T-helper 17 cell (primary cell): ENCODE measurements at places on chromosomes 11 and 22.

DNA sequence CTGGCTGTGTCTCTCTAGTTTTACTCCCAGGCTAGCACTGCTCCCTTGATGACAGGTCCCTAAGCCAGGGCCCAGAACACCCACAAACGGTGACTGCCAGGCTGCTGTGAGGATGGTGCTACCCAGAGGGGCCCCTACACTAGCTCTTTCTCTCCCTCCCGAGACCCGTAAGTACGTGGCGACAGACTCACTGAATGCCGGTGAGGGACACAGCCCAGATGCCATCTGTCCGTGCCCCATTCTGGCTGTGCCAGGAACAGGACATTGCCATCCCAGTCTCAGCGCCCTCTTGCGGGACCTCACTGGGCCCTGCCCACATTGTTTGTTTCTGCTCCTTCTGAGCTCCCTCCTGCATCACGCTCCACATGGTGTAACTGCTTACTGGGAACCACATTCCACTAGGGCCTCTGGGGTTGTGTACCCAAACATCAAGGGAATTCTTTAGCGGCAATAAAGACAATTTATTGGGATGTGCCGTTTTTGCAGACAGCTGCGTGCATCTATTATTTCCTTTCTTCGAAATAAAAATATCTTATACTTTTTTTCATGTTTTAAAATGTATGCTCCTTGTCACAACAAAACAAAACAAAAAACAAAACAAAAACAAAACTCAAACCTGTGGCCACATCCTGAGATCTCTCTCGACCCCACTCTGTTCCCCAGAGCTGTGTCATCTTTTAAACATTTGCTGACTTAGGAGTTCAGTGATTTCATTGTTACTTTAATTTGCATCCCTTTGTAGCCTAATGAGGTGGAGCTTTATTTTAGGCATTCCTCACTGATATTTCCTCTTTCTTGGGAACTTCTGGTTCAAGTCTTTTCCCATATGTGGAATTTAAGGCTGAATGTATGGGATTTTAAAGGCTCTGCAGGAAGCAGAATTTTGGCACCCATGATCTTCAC, 4.4 kb upstream of the TPCN2 start:
- DNase-seq: no peak

DNA sequence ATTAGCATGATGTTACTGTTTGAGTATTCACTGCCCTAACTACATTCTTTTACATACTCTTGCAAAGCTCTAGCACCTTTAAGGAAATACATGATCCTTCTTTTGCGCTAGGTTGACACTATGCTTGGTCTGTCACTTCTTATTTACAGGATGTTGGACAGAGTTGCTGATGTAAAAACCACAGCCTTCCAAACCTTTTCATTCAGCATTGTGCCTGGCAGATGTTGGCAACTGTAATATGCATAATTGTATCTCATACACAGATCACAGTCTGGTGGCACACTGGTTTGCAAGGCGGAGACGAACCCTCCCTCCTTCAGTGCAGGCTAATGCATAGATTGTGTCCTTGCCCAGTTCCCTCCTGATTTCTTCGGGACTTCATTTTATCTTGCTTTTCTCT, 224.1 kb downstream of the SNX19 start:
- no peak for DNase-seq

- DNase-seq: peak; percentile 57
Observed at GRCh38 chr11:66883016-66883965, 26.4 kb downstream of the LRFN4 start.

DNA sequence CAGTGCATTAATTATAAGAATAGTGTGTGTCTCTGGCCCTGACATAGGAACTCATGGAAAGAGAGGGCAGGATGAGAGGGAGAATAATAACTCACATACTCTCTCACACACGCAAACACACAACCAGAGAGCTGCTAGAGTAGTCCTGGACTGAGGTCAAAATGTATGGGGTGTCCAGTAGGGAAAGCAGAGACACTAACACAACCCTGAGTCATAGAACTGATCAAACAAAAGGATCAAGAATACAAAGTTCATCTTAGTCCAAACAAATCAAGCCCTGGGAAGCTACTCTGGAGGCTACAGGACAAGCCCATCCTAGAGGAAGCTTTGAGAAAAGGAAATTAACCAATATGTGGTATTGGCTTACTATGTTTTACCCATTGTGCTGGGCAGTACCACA, 178.5 kb upstream of the GUCY1A2 start:
- no peak for DNase-seq

GRCh38 chr11:13940907-13941256, 21.6 kb upstream of the SPON1 start:
- DNase-seq: no peak

DNA sequence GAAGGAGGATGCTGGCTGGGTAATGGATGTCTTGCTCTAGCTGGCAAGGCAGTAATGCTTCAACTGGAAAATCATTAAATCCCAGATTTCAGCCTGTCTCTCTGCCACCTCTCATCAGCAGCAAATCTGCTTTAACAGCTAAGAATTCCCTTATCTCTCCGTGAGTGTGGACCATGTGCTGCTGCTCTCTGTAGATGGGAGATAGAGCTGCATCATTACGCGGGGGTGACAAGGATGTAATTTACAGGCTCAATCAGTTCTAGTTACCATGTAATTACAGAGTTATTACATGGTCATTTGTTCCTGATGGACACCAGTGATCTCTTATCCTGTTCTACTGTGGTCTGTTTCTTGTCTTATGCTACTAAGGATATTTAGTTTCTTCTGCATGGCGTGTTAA, 665.4 kb downstream of the NTM start:
- DNase-seq: no peak

DNA sequence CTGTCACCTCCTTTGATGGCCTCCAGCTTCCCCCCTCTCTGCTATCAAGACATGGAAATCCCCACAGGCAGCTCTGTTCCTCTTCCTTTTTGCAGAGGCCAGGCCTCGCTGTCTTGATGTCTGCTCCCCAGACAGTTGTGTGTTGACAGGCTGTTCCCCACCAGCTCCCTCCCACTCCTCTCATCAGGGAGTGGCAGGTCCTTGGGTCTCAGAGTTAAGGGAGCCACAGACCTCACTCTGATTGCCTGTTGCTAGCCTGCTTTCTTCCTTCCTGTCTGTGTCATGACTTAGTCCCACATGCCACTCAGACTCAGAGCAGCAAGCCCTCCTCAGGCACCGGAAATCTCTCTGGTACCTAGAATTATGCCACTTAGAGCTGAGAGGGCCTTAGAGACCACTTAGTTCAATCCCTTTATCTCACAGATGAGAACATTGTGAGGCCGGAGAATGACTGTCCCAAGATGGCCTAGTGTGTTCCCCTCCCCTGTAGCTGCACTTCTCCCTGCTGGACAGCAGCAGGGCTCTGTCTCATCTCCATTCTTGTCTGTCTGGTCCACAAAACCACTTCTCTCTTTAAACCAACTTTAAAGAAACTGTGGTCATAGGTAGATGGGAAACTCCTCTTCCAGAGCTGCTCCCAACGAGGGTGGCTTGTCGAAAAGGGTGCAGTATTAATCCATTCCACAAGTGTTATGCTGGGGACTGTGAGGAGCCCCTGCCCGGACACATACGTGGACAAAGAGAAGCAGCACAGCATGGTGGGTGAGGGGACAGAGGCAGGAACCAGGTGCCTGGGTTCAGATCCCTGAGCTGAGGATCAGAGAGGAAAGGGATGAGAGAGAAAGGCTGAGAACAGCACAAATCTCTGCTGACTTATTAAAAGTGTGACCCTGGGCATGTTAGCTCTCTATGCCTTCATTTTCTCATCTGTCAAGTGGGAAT, 4.2 kb downstream of the AMPD3 start:
- DNase-seq: peak; percentile 46
